ENCODE measurements at places on chromosomes 2 and 18.

- DNase-seq: no peak
These were observed 41.5 kb downstream of the HDAC4 start for GRCh38 chr2:239359196-239359912.

- DNase-seq: peak; percentile 40
These were observed 1.1 kb downstream of the TLK1 start for GRCh38 chr2:171159372-171160118.

GRCh38 chr18:56453631-56454030, 184.8 kb downstream of the TXNL1 start:
- no peak for DNase-seq

DNA sequence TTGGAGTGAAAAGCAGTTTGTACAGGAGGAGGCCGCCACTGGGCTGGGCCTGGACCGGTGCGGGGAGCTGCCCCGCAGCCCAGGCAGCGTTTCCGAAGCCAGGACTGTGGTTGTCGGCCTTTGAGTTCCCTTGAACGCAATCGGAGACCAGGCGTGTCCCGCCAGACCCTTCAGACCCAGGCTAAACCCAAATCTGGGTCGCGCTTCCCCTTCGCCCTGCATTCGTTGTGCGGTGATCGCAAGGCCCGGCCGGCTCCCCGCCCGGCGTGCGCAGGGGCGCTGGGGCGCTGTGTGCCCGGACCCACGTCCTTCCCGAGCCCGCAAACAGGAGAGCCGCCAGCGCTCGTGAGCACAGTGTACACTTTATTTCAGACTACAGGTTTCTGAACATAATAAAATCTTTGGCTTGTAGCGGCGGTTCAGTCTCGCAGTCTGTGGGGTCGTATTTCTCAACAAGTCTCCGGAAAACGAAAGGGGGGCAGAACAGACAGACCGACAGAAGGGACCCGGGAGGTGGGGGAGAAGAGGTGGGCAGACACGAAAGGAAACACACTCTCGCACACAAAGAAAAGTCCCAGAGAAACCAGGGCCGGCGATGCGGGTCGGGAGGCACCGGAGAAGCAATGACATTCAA, 5.5 kb downstream of the EN1 start:
- no peak for DNase-seq

DNA sequence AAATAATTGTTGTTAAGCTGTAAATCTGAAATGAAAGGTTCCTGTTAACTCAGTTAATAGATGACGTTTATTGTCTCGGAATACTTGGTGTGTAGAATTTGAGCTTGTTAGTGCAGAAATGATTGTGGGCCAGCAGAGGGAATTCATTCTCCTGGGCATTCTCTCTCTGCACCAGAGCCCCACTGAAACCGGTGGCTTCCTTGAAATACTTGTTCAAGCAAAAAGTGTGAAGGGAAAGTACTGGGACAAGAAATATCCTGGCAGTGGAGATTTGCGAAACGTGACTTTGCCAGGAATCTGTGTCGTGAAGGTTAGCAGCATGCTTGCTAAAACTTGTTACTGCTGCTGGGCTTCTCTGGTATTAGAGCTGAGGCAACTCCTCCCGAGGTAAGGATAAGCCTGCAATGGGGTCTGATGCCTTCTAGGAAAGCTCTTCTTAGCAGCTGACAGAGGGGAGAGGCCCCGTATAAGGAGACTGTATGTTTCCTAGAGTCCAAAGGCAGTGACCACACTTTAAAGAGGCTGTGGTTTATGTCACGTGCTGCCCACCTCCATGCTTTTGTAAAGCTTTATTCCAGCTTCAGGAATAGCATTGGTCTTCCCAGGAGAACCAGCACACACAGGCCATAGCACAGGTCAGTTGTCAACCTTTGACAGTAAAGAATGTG, 2.0 kb downstream of the ITGA6 start:
- no peak for DNase-seq

GRCh38 chr2:197356136-197356535, 45.6 kb upstream of the ANKRD44 start:
- no peak for DNase-seq

GRCh38 chr2:124983595-124983994, 958.5 kb downstream of the CNTNAP5 start:
- no peak for DNase-seq

DNA sequence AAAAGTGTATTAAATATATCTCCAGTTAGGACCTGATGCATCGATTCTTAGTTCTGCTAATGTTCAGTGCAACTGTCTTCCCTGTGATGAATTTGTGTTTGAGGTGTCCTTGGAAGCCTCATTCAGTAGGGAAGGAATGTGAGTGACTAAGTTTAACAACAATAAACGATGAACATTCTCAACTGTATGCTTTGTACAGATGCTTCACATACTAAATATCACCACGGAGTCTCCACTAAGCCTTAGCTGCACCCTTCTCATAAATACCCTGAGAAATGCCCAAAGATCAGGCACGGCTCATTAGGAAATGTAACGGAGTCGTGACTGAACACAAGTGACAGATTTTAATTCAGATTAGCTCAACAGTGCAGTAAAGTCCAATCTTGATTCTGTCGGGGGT, 24.4 kb upstream of the AGFG1 start:
- DNase-seq: peak; percentile 68

DNA sequence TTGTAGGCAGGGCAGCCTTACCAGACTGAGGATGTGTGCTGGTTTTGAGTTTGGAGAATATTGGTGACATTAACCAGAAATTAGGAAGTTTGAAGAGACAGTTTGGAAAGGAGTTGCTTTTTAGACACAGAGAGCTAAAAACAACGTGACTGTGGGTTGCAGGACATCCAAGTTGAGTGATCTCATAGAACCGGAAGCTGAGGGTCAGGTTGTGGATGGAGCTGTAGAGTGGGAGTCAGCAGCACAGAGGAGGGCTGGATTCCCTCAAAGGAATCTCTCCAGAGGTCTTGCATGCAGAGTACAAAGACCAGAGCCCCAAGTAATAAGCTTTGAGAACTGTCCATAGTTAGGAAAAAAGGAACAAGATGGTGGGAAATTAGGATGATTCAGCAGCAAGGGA, 9.3 kb downstream of the MAPRE3 start:
- no peak for DNase-seq

- no peak for DNase-seq
These were observed 762.2 kb upstream of the CNTNAP5 start for GRCh38 chr2:123262856-123263255.

DNA sequence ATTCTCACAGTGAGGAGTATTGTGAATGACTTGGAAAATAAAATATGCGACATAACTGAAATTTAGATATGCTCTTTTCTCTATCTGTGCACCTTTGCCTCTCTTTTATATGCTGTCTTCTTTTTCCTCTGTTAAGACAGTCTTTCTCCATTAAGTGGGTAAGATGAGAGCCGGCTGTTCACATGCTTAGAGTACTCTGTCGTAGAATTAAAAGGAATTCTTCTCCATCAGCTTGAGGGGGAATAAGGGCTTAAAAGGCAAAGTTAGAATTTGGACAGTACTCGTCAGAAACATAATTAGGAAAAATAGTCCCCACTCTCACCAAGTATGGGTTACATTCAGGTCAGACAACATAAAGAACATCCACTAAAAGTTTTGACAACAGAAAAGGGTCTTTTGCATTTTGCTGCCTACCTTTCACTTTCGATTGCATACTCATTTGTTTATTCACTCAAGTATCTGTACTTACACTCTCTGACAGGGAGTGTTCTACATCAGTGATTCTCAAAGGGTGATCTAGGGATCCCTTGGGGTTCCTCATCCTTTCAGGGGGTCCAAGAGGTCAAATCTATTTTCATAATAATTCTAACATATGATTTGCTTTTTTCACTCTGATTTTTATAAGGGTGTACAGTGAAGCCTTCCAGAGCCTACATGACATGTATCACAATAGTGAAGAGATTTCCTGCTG, 48.0 kb downstream of the ARHGAP15 start:
- DNase-seq: no peak

GRCh38 chr18:48725562-48725961, 186.7 kb downstream of the CTIF start:
- no peak for DNase-seq

DNA sequence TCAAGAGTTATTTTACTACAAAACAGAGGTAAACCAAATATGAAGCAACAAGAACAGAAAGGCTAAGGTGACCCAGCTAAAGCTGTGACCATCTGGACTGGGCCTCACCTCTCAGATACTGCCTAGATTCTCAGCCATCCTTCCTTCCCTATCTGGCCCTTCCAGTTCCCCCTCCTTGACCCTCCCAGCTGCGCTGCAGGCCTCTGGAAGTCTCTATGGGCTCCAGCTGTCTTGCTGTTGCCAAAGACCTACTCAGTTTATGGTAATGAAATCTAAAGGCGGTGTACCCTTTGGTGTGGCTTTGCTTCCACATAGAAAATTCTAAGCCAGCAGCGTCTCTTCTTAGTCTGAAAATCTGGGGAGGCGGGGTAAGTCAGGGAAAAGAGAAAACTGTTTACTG, 55.7 kb downstream of the ARHGEF33 start:
- no peak for DNase-seq

GRCh38 chr2:64025741-64026140, 6.5 kb upstream of the VPS54 start:
- no peak for DNase-seq

DNA sequence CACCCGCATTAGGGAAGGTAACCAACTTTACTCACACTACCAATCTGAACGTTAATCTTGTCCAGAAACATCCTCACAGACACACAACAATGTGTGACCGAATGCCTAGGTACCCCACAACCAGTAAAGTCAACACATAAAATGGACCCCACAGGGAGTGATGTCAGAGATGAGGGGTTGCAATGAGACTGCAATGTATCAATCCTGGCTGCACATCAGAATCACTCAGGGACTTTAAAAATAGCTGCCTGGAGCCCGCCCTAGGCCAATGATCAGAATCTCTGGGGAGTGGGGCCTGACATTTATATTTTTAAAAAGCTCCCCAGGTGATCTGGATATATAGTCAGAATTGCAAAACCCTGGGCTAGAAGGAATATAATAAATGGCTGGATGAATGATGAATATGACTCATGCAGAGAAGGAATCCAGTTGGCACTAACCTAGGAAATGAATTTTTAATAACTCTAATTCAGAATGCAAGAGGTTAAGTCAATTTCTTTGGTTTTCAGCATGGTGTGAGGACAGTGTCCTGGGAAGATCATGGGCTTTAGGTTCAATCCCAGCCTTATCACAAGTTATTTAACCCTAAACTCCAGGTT, 92.8 kb downstream of the COLEC12 start:
- DNase-seq: no peak

- DNase-seq: no peak
These were observed 23.6 kb downstream of the STARD7 start for GRCh38 chr2:96184989-96185388.

DNA sequence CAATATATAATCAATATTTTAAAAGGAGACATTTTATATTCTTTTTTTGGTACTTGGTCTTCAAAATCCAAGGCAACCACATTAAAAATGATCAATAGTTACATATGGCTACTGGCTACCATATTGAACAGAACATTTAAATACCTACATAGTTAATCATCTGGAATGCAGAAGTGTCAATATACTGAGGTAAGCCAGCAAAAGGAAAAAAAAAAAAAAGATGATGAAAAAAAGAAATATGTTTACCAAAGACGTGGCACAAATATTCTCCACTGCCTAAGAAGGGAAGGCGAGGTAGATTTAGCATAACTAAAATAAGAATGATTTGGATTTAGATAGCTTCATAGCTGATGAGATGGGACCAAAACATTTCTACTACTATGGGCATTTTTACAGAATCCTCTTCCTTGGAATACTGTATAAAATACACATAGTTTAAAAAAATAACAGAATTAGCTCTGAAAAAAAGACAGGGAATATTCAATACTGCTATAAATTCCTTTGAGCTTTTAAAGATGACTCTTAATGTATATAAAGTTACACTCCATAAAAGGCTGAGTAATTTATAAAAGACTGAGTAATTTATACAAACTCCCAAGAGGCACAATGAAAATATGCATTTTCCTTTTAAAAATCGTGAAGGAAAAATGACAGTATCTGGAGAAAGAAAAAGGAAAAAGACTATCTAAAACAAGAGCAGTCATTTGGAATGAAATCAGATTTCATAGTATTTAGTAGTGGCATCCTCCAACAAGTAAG, 63.5 kb downstream of the CDH2 start:
- no peak for DNase-seq

DNA sequence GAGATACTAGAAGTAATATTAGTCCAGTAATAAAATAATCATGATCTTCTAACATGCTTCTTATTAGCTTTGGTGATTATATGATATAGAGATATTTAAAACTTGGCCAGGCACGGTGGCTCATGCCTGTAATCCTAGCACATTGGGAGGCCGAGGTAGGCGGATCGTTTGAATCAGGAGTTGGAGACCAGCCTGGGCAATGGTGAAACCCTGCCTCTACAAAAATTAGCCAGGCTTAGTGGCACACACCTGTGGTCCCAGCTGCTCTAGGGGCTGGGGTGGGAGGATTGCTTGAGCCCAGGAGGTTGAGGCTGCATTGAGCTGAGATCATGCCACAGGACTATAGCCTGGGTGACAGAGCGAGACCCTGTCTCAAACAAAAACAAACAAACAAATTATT, 87.0 kb downstream of the WDR7 start:
- no peak for DNase-seq

DNA sequence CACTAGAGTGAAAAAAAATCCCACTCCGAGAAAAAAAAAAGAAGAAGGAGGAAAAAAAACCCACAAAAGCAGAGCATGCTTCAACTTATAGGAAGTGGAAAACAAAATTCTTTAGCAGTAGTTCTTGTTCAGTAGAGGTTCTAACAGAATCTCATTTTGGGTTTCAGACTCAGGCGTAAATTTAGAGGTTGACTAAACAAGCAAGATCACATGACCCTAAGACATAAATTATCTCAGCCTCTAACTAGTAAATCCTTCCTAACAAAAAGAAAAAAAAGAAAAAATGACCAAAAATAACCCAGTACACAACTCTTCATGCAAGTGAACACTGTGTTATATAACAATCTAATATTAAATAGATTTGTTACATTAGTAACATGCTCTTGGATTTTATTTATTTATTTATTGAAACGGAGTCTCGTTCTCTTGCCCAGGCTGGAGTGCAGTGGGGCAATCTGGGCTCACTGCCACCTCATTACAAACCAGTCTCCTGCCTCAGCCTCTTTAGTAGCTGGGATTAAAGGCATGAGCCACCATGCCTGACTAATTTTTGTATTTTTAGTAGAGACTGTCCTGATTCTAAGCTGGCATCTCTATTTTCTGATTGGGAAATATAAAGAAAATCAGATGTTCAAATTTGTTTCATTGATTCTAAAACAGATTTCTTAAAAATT, 35.4 kb downstream of the PPP4R3B start:
- DNase-seq: no peak

- no peak for DNase-seq
These were observed 246.0 kb upstream of the LYPD1 start for GRCh38 chr2:132915812-132916549.

All from non-pigmented ciliary epithelial cell (primary cell).